ENCODE measurements at places on chromosomes 16 and 17. TPM values are rescaled to one million over a fixed set of nuclear protein-coding genes. Genes with fewer than 3 reads are reported as not detected.

The AURKB gene
- total RNA-seq: 1.8 TPM

The ACSM5 gene
- total RNA-seq: 1.7 TPM

The BRICD5 gene
- 1.6 TPM for total RNA-seq

The RASD1 gene
- 131 TPM for total RNA-seq

GRCh38 chr17:28372203-28372944 lies 880 bp downstream of the SARM1 start:
- no peak for DNase-seq

- DNase-seq: no peak
Observed at GRCh38 chr16:12458591-12459358, 344.9 kb downstream of the CPPED1 start.

- DNase-seq: no peak
Observed at GRCh38 chr16:87789437-87790291, 23.9 kb upstream of the KLHDC4 start.

- DNase-seq: peak; percentile 78
Observed at GRCh38 chr17:78127239-78127887, 1.2 kb downstream of the TMC6 start.

GRCh38 chr16:76118344-76118743 lies 158.9 kb upstream of the CNTNAP4 start:
- DNase-seq: no peak

The SHISA6 gene
- total RNA-seq: 0.07 TPM

DNA sequence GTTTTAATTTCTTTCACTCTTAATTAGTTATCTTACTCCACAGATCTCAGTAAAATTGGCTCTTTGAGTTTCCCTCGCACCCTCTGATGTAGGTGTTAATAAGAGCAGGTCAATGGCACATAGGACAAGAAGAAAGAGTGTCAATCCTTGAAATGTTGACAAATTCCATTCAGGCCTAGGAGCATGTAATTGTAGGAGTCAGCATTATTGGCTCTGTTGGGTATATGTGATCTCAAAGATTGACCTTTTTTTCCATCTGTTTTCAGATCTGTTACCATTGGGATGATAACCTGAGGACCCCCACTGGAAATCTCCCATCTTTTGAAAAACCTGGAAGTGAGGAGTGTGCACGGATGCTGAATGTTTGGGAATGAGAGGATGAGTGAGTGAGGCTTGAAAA lies 11.8 kb upstream of the TBKBP1 start:
- DNase-seq: no peak

GRCh38 chr16:78530283-78530682 lies 430.8 kb downstream of the WWOX start:
- DNase-seq: no peak

DNA sequence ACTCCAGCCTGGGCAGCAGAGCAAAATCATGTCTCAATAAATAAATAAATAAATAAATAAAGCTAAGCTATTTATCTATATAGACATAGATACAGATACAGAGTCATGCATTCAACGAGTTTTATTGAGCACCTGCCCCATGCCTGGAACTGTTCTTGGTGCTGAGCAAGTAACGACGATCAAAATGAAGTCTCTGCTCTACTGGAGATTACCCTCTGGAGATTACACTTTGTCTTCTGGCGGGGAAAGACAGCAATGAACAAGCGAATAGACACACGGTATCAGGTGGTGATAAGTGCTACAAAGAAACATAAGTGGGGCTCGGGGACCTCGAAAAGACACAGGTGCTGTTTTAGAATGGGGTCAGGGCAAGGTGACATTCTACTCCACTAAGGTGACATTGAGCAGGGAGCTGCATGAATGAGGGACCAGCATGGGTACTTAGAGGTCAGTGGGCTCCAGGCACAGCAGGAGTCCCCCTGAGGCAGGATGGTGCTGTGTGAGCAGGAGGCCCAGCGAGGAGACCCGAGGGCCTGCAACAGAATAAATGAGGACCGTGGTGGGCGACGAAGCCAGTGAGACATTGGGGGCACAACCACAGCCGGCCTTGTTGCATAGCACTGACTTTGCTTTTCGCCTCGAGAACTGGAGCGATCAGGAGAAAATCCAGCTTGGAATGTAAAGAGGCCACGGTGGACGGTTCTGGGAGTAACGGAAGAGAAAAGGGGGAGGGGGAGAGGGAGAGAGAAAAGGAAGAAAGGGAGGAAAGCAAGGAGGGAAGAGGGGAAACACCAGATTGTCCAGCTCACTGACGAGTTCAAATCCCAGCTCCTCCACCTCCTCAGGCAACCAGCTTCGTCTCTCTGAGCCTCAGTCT lies 42.4 kb upstream of the MEAK7 start:
- no peak for DNase-seq

The WNK4 gene
- total RNA-seq: not detected

DNA sequence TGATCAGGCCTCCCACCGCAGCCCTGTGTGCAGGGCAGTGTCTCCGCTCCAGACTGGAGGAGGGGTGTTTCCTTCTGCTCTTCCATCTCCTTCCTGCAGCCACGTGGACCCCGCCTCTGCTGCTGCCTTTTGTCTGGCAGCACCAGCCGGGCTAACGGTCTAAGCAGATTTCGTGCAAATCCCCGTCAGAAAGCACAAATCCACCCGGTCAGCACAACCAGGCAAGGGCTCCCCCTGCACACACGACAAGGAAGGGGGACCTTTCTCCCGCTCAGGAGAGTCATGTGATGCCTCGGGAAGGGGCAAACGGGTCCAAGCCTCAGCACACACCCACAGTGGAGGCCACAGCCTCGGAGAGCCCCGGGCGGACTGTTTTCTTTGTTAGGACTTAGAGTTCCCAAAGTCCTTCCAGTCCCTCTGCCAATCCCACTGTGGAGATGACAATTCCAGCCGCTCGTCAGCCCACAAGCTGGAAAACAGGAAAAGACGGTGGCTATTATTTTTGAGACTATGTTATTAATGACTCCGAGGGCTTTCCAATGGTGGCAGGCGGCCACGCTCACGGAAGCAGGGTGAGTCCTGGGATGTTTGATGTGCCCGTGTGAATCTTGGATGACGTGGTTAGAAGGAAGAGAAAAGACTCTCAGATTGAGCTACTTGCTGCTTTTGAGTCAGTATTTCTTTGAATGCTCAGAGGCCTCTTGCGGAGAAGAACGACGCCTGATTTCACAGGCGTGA lies 22.5 kb upstream of the MEAK7 start:
- no peak for DNase-seq
